ENCODE measurements at places on chromosomes 2 and 18.

- no peak for DNase-seq
Observed at GRCh38 chr18:48607056-48607984, 68.5 kb downstream of the CTIF start.

GRCh38 chr2:208228476-208228875, 26.4 kb downstream of the IDH1 start:
- no peak for DNase-seq

DNA sequence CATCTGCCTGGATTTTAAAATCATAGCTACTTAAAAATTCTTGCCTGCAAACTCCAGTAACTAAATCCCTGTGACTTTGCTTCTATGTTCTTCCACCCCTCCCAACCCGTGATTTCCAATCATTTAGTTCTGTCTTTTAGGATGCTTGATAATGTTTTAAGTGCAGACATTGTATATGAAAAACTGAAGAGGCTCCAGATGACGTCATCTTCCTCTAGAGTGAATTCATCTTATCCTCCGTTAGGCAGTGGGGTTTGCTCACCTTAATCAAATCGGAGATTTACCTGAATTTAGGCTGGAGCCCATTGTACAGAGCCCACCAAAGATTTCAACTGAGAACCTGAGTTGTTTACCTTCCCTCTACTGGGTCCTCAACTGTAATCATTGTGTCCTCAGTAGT, 10.9 kb downstream of the FBXO48 start:
- no peak for DNase-seq

GRCh38 chr18:57807336-57808117, 4.4 kb upstream of the ATP8B1 start:
- no peak for DNase-seq

GRCh38 chr2:100278986-100279385, 43.3 kb downstream of the LONRF2 start:
- DNase-seq, result no peak

- no peak for DNase-seq
Observed at GRCh38 chr2:44001716-44002115, 5.9 kb upstream of the LRPPRC start.

DNA sequence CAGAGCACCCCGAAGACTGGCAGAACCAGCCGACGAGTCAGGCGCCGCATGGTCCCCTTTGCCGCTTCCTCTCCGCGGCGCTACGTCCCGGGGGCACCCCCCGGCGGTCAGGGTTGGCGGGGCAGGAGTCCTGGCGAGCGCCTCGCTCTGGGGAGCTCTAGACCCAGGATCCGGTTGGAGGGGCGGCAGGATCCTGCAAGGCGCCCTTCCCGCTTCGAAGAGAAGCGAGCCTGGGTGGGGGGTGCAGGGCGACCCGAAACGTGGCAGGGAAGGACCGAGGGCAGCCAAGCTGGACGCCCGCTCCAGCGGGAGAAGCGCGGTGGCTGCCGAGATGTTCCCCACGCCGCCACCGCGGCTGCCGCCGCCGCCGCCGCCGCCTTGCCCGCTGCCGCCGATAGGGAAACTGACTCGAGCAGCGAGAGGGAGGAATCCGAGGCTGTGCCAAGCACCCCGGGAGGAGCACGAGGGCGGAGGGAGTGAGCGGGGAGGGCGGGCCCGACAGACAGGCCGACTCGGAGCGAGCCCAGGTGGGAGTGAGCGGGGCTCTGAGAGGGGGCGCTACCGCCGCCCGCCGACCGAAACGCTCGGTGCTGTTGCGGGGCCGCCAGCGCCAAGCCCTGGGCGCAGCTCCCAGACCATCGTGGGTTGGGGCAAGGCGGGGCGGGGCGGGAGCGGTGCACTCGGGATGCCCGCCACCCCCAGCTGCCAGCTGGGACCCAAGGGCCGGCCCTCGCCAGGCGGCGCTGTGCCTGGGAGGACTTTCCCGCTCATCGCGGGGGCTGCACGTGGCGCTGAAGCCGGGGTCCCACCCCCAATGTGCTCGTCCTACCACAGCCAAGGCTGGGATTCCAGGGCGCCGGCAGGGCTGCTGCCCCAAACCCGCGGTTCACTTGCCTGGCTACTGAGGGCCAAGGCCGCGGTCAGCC, at the start of gene GALNT14:
Gene GALNT14 (minus strand): TSS at position 404 of the 926 bp plus-strand sequence. CDS start 354 bp downstream, at position 50.
- no peak for DNase-seq

DNA sequence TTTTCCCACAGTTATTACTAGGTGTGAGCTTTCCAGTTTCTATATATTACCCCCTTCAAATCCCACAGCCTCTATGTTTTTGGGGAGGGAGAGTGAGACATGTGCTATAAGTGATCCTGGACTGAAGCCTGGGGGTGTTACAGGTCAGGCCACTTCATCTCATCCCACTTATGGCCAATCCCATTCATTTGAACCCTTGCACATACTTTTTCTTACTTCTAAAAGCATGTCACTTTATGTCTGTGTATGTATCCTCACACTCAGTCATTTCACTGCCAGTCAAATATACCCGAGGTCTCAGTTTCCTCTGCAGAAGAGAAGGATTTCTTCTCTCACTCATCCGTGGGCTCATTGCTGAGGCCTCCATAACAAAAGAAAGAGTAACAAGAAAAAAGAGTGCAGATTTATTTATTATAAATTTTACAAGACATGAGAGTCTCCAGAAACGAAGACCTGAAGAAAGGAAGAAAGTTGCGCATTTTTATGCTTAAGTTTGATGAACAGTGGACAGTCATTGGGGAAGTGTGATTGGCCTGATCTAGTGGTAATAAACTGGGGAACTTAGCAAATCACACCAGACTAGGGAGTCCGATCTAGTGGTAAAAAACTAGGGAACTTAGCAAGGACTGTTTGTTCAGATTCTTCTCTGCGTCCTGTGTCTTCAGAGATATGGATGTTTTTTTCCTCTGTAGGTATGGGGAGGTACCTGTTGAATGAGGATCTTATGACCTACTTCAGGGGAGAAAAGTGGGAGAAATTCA, 52.1 kb downstream of the ICOS start:
- DNase-seq, result no peak

GRCh38 chr2:165277295-165277694, 38.1 kb downstream of the SCN2A start:
- no peak for DNase-seq

GRCh38 chr18:9741793-9742523, 33.9 kb downstream of the RAB31 start:
- DNase-seq, result no peak

GRCh38 chr2:36554531-36554930, 43.4 kb downstream of the FEZ2 start:
- DNase-seq, result no peak
